ENCODE measurements at places on chromosomes 5 and 9. TPM values are rescaled to one million over a fixed set of nuclear protein-coding genes. Genes with fewer than 3 reads are reported as not detected.
A peak's percentile ranks its signal among the peaks of the same experiment; 100 is the strongest.

DNA sequence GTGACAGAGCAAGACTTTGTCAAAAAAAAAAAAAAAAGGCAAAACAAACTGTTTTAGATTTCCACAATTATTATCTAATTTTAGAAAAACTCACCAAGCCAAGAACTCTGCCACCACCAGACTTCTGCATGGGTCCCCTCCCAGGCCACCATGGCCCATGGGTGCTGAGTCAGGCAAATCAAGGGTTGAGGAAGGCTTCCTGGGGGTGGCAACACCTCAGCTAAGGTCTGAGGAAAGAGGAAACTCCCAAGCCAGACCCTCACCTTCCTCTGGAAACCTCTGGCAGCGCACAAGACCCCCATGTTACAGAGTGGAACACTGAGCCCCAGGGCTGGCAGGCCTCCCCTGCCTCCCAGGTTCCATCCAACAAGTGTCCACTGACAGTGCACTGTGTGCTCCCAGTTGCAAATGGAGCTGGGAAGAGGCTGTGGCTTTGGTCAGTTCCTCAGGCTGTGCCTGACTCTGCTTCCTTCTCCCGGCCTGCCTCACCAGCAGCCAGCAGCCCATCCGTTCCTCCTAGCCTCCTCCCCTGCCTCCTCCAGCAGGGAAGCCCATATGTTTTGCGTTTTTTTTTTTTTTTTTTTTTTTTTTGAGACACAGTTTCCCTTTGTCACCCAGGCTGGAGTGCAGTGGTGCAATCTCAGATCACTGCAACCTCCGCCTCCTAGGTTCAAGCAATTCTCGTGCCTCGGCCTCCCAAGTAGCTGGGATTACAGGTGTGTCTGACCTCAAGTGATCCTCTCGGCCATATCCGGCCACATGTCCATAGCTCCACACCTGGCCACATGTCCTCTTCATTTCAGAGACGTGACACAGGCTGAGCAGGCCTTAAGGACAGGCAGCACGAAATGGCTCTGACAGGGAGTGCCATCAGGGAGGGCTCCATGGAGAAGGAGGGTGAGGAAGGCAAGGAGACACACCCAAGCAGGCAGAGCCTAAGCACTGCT lies 3.5 kb upstream of the SUSD3 start:
- no peak for DNase-seq

DNA sequence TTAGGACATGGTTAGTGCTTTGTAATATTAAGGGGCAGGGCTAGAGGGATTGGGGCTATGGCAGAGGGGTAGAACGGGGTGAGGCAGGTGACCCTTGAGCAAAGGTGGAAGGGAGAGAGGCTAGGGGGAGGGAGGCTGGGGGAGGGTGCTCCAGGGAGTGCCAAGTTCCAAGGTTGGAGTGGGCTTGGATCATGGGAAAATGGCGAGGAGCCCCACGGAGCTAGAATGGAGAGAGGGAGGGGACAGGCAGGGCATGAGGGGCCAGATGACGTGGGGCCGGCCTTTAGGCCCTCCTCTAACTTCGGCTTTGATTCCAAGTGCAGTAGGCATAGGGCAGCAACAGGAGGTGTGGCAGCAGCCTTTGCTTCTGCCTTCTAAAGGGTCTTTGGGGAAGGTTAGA lies 171.8 kb upstream of the PANK3 start:
- DNase-seq: no peak

DNA sequence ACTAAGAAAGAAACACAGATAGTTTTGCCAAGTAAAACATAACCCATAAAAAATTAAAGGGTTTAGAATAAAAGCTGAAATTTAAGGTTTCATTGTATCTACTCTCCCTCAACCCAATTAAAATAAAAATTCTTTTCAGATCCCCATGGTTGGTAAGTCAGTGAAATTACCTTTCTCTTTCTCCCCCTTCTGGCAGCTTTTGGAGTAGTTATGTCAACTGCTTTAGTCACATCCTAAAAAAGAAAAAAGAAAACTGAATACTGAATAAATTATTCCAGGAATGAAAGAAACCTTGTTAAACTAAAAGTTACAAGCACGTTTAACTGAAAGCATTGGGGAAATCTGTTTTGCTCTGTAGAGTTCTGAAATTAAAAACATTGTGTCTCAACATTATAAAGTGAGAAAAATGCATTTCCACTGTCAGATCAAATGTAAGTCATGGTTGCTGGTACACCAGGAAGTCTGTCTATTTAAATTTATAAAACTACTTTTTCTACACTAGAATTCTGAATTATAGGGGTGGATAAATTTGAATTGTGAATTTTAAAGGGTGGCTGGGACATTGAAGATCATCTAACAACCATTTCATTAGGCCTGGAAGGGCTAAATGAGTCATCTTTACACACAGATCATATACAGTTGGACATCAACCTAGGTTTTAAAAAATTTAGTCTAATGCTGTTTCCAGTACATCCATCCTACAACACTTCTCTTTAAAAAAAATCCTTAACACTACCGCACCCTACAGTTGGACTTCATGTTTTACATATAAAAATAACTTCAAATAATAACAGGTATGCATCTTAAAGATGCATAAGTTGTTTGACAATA lies 24.7 kb downstream of the PSIP1 start:
- no peak for DNase-seq

DNA sequence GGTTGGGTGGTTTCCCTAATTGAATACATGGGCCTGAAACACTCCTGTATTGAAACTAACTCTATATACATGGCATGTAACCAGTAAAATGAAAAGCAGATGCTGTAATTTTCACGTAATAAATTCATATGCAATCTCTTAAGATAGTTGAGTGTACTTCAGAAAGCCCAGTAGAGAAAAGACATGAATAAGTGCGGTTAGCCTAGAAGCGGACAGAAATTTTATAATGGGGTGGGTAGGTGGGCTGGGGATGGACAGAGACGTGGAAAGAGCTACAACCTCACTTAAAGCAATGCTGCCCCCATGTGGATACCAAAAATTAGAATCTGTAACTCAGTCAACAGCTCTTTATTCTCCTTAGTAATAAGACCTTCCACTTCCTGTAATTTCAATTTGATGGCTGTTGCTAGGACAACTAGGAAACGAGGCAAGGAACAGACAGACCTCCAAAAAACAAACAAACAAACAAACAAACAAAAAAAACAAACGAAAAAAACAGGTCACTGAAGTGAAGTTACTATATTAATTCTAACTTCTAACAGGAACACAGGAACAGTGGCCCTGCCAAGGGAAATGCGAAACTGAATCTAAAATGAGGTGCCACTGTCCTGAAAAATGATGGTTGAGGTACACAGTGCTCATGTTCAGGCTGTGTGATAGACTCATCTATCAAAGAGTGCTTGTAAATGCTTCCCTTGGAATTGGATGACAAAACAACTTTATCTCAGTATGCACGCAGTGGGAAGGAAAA lies 103.4 kb upstream of the GNA14 start:
- no peak for DNase-seq

- DNase-seq: peak; percentile 71
Observed at GRCh38 chr9:130305381-130305780, 39.8 kb downstream of the HMCN2 start.

DNA sequence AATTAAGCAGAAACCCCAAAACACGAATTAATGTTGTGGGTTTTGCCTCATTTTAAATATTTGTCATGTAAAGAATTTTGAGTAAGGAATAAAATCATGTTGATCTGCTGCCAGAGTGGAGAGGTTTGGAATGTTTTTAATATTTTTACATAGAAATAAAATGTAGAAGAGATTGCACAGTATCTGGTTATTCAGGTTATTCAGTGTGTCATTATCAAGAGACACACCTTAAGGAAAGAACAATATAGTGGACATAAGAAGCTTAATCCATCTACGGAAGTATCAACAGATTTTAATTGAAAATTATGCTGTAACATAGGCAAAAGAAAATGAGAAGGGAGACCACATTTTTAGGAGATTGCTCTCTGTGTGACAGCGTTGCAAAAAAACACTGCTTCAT lies 410.4 kb downstream of the MED10 start:
- no peak for DNase-seq

- no peak for DNase-seq
Observed at GRCh38 chr5:142078221-142078620, 30.4 kb upstream of the NDFIP1 start.

Gene TAS2R1
- total RNA-seq: not detected

GRCh38 chr9:31669311-31669710 lies 715.1 kb upstream of the ACO1 start:
- DNase-seq: no peak

DNA sequence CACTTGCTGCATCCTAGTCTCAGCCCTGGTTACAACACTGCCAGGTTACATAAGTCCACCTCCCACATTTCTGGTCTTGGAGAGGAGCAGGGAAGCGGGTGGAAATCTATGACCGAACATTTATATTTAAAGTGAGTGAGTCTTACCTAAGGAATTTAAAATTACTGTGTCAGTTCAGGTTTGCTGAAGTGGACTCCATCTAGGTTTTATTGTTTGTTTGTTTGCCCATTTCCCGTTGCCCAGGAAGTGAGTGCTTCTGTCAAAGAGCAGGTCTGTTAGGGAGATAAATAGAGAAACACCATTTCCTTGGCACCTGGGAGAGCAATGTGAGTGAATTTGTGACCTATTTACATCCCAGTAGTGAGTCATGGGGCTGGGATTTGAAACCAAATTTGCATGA lies 179.5 kb downstream of the KIF4B start:
- peak; percentile 25 for DNase-seq

DNA sequence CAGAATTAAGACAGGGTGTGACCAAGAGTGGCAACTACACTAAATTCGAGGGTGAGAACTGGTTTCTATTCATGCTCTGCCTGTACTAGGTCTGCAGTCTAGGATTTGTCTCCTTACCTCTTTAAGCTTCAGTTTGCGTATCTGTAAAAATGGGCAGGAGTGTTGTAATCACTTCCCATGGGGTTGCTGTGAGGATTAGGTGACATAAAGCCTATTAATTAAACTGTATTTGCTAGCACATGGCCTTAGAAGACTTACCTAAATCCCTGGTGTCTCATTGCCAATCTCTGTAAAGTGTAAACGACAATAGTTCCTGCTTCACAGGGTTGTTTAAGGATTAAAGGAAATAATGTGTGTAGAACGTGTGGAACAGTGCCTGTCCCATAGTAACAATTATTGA lies 193.6 kb downstream of the DRD1 start:
- DNase-seq: no peak

Gene OR1Q1
- not detected for total RNA-seq

DNA sequence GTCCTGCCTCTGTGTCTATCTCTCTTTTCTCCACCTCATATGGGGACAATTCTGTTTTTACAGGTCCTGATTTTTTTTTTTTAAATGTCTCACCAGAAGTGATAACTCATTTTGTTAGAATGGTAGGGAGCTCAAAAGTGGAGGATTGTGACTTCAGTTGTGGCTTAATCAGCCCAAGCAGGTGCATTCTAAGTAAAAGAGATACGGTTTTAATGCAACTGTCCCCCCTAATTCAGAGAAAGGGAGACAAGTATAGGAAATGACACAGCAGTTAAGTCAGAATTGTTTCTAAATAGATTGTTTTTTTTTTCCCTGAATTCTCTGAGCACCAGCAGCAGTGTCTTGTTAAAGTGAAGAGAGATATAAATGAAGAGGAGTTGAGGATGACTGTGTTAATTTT lies 24.5 kb downstream of the MAST4 start:
- DNase-seq: no peak

Gene JAKMIP2
- 0.25 TPM for total RNA-seq

DNA sequence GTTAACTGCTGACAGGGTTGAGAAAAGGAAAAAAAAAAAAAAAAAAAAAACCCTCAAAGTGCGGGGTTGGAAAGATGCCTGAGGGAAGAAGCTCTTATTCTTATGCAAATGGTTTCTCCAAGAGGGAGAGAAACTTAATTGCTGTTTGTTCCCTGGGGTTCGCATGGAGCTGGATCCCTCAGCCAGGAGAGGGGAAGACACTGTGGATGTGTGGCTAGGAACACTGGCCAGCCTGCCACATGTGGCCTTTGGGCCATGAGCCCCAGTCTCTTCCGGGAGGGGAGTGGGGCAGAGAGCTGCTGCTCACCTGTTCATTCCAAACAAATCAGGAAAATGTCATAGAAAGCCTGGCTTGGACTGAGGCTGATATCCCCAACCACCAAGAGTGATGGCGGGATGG lies 9.4 kb upstream of the SCGB3A2 start:
- no peak for DNase-seq

DNA sequence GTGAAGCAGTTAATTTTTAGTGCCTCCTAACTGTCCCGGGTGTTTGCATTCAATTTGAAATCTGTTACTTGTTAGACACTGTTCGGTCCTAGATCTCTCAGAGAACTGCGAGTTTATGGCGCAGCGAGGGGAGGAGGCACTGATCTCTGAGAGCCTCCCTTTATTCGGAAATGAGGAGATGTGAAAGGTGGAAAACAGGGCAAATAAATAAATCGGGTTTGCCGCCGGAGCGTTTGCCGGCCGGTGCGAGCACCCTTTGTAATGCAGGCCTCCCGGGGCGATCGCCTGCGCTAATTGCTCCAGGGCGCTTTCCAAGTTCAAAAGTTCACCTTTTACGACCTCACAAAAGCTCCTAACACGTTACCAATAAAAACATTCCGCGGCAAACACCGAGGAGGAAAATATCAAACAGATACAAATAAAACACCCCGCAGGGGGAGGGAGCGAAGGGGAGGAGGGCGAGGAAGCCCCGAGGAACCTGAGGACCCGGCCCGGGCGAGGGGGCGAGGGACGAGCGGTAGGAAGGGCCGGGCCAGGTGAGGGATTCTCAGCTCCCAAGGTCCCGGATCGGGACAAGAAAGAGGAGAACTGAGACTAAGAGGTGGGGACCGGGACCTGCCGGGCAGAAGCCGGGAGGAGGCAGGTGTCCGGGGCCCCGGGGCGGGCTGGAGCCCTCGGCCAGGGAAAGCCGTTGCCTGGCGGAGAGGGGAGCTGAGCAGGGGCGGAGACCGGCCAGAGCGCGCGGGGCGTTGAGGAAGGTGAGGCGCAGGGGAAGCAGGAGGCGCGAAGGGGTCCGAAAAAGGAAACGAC lies 1.4 kb downstream of the NR6A1 start:
- no peak for DNase-seq

DNA sequence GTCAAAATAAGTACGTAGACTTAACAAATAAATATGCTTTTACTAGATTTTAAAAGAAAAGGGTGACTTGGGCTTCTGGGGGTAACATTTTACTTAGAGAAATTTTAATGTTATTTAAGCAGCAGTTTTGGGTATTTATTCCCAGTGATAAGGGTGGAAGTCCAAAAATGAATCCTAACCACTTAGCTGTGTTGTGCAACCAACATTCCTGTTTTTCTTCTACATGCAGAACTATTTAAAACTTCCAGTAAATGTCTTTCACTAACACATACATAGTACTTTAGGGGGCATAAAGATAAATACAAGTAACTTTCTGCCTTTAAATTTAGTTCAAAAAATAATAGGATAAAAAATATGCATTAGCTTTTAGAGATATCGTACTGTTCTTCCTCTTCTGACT lies 436.7 kb downstream of the CTNND2 start:
- DNase-seq: no peak

Gene CERCAM
- 12.2 TPM for total RNA-seq

DNA sequence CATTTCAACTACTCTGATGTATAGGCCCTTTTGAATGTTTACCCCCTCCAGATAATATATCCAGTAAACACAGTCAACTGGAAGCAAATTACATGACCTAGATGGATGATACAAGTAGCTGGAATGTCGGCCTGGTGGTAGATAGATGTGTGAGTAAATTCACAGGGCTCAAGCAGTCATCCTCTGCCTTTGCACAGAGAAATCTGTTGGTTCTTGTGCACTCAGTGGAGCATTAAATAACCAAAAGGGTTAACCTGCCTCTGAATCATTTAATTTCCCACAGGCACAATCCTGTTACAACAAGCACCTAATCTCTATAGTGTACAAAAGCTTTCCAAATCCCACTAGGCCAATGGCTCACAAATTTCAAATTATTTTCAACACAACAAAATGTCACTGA lies 668.3 kb downstream of the DNAH5 start:
- DNase-seq: no peak
